ENCODE measurements at places on chromosomes 12 and 14.
A peak's percentile ranks its signal among the peaks of the same experiment; 100 is the strongest.

- DNase-seq = no peak
- peak overlapping the region; percentile 43 for H3K27ac ChIP-seq
- no peaks in the 10 kb centered on the region for H3K4me1 ChIP-seq
- no peaks in the 10 kb centered on the region for H3K27me3 ChIP-seq
- no peaks in the 10 kb centered on the region for H3K36me3 ChIP-seq
Observed at GRCh38 chr12:51358496-51358895, 12.0 kb upstream of the CELA1 start.

DNA sequence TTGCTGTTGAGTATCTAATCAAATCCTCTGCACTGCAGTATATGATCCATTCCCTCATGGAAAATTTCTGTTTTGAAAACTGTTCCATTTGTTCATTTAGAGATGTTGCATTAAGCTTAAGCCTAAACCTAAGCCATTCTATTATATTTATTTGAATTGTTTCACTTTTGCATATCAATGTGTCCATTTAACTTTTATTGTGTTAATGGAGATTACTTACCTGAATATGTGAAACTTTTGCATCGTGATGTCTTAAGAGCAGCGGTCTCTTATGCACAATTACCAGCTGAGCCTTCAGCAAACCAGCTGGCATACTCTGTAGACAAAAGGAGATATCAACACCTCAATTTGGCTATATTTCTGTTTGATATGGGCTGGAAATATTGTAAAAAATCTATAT, 922.5 kb upstream of the FBXO33 start:
- H3K27ac ChIP-seq = no peak overlapping the region
- DNase-seq = no peak
- no peaks in the 10 kb centered on the region for H3K36me3 ChIP-seq

DNA sequence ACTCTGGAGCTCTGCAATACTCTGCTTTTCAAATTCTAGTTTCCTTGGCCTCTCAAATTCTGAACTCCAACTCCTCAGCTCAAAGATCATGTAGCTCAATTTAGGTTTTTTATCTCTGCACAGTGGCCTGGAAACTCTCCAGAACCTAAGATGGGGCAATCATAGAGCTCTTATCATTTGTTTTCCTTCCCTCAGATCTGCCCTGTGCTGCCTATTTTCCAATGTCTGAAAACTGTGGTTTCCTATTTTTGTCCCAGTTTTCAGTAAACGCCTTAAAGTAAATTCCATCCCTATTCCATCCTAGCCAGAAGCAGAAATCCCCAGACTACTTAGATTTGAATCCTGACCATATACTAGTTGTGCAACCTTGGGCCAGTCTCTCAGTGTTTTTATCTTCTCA, 73.2 kb downstream of the CEP83 start:
- H3K4me3 ChIP-seq = no peak overlapping the region
- H3K27me3 ChIP-seq = no peaks in the 10 kb centered on the region
- H3K4me1 ChIP-seq = no peaks in the 10 kb centered on the region
- H3K36me3 ChIP-seq = peaks cover 45% of the 10 kb centered on the region
- DNase-seq = no peak
- H3K27ac ChIP-seq = no peak overlapping the region

- H3K4me3 ChIP-seq = no peak overlapping the region
- H3K27ac ChIP-seq = no peak overlapping the region
- no peaks in the 10 kb centered on the region for H3K36me3 ChIP-seq
- H3K4me1 ChIP-seq = peaks cover 11% of the 10 kb centered on the region
- peaks cover 8% of the 10 kb centered on the region for H3K27me3 ChIP-seq
- no peak for DNase-seq
Observed at GRCh38 chr14:56143025-56143424, 24.8 kb downstream of the PELI2 start.

GRCh38 chr12:38911611-38912010, 6.2 kb upstream of the CPNE8 start:
- DNase-seq = no peak
- no peaks in the 10 kb centered on the region for H3K36me3 ChIP-seq
- no peak overlapping the region for H3K27ac ChIP-seq
- peaks cover 7% of the 10 kb centered on the region for H3K4me1 ChIP-seq
- H3K27me3 ChIP-seq = peaks cover 28% of the 10 kb centered on the region

DNA sequence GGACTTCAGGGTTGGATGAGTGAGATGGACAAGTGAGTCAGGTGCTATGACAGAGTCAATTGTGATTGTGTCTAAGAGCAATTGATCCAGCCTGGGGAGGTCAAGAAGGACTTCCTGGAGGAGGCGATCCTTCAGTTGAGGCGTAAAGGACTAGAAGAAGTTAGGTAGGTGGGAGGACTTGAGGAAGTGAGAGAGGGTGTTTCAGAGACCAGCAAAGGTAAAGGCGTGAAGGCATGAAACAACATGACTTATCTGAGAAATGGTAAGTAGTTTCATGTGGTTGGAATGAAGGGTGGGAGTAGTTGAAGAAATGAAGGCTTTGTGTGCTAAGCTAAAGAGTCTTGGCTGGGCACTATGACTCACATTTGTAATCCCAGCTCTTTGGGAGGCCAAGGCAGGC, 48.9 kb upstream of the PPP1CC start:
- DNase-seq = no peak
- H3K27ac ChIP-seq = no peak overlapping the region
- peaks cover 5% of the 10 kb centered on the region for H3K27me3 ChIP-seq
- no peak overlapping the region for H3K4me3 ChIP-seq

- no peaks in the 10 kb centered on the region for H3K36me3 ChIP-seq
- no peak overlapping the region for H3K4me3 ChIP-seq
- H3K27ac ChIP-seq = no peak overlapping the region
- no peaks in the 10 kb centered on the region for H3K4me1 ChIP-seq
Observed at GRCh38 chr14:37791384-37792036, 196.1 kb downstream of the TTC6 start.

DNA sequence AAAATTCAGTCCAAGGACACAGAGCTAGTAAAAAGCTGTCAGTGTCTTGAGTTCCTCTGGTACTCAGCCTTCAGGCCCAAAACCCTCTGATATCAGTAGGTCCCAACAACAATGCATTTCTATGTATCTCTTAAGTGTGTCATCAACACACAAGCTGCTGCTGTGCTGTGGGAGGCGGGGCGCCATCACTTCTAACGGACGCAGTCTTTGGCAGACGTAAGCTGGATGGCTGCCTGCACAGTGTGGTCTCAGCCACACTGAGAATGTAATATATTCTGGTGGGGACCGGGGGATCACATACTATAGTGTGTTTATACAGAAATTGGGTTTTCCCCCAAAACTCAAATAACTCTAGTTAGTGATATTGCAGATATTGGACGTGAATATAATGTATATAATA, 123.9 kb downstream of the SUDS3 start:
- DNase-seq = no peak
- no peak overlapping the region for H3K27ac ChIP-seq
- H3K36me3 ChIP-seq = no peaks in the 10 kb centered on the region
- H3K4me3 ChIP-seq = no peak overlapping the region
- no peaks in the 10 kb centered on the region for H3K4me1 ChIP-seq
- H3K27me3 ChIP-seq = peaks cover 8% of the 10 kb centered on the region
